Activated CD4-positive, alpha-beta T cell treated with anti-CD3 and anti-CD28 coated beads, Interleukin-2, amount 50 U/mL, for 48 hours (primary cell): ENCODE measurements at places on chromosomes 2 and 18.
A peak's percentile ranks its signal among the peaks of the same experiment; 100 is the strongest.

GRCh38 chr2:84840306-84840705 is 40.6 kb downstream of the TRABD2A start:
- DNase-seq, result no peak

GRCh38 chr18:57953883-57954282 is 90.1 kb upstream of the NEDD4L start:
- DNase-seq, result no peak

- no peak for DNase-seq
Measured at GRCh38 chr18:62198259-62198658, 11.2 kb downstream of the RELCH start.

GRCh38 chr2:128282976-128283810 is 35.5 kb downstream of the HS6ST1 start:
- no peak for DNase-seq

GRCh38 chr18:77433076-77433475 is 183.4 kb downstream of the GALR1 start:
- DNase-seq, result no peak

DNA sequence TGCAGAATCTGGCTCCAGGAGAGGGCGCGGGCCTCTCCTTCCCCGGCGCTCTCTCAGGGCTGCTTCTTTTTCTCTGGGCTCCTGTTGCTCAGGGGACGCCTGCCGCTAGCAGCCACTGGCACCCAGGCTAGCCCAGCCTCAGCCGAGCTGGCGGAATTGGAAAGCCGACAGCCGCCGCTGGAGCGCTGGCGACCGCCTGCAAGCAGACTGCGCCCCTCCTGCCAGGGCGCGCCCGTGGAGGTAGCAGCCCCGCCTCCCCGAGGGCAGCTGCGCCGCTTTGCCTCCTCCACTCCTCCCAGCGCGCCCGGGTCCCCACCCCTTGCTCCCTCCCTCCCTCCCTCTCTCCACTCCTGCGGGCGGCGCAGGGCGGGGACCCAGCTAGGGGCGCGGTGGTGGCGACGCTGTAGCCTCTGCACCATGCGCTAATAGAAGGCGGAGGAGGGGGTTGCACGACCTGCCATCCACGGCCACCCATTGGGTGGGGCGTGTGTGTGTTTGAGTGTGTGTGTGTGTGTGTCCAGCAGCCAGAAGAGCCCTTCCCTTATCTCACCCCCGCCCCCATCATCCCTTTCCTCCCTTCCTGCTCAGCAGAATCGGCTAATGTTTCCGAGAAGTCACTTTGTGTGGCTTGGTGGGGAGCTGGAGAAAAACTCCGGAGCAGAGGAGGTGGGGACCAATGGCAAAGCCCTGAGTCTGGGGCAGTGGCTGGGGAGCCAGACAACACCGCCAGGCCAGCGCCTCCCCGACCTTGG is at the start of gene SCN9A:
TSS of gene SCN9A (minus strand) at position 209 of the 752 bp plus-strand sequence. CDS start 64,188 bp downstream, outside the sequence.
- DNase-seq, result no peak

DNA sequence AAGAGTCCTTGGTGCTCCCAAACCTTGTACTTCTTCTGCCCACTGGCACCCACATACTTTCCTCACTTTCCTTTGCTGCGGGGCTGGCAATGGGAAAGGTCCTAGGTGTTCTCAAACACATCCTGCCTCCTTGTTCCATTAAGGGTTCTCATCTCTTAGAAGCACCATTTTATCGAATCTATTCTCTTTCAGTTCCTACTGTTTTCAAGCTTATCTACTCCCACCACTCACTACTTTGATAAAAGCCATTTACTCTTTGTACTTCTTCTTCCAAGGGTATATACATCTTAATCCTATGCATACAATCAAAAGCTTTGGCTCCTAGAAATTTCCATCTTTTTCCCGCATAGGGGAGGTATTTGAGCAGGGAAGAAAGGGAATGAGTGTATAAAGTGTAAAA is 77.1 kb upstream of the LRRTM1 start:
- DNase-seq, result no peak

GRCh38 chr2:103401621-103402020 is 639.8 kb downstream of the TMEM182 start:
- no peak for DNase-seq

GRCh38 chr2:239893236-239893515 is 132.0 kb downstream of the NDUFA10 start:
- peak; percentile 10 for DNase-seq

GRCh38 chr18:31978616-31979015 is 35.7 kb upstream of the TRAPPC8 start:
- DNase-seq, result no peak

DNA sequence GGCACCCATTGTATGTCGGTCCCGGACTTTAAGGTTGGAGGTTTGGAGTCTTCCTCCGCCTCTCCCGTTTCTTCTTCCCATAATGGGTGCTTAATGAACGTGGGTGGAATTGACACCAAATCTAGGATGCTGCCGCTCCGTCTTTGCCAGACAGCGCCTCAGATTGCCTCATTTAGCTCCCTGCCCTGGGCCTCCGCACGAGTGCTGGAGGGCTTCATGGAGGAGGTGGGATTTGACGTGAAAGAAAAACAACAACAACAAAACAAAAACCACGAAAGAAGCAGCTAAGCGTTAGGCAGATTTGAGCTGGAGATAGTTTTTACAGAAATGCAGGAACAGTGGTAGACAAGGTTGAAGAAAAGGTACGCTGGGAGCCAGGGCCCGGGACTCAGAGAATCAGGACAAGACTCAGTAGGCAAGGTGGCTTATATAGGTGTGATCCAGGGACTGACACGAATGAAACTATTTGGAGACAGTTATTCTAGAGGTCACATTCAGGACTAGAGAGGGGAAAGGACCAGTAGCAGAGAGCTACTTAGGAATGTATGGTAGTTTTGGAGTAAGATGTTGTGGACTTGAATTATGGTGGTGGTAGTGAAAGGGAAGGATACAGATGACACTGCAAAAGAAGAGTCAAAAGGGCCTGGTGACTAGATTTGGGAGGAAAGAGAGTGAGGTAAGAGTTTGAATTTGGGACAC is 605 bp downstream of the ZNF2 start:
- DNase-seq, result no peak

GRCh38 chr2:189624648-189625355 is 36.5 kb upstream of the ASNSD1 start:
- DNase-seq, result no peak

- no peak for DNase-seq
Measured at GRCh38 chr2:176414641-176415040, 145.4 kb downstream of the MTX2 start.

DNA sequence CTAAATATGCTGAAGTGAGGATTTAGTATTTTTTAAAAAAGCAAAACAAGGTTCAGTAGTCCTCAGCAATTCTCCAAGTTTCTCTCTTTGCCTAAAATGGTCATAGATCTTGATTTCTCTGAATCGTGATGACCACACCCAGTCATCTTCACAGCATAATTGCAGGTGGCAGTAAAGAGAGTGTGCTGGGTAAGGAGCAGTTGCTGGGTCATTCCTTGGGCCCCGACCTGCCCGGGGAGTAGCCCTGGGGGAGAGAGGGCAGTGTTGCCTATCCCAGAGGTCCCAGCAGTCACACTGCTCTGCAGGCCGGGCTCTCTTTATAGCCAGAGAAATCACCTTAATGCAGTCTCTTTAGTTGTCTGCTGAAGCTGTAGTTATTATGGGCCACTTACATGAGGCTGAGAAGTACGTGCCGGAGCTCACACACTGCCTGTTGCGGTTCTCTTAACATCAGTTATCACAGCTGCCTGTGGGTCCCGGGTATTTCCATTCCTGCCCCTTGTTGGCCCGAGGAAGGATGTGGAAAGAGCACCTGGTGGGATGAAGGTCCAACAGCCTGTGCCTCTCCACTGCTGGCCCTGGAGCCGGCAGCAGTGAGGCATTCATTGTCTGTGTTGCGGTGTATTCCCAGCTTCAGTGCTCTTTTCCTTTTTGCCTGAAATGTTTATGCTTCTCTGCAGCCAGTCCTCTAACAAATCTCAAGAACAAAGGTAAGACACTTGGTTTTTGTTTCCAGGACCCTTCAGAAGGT is 230.1 kb downstream of the ALPK2 start:
- DNase-seq, result no peak

DNA sequence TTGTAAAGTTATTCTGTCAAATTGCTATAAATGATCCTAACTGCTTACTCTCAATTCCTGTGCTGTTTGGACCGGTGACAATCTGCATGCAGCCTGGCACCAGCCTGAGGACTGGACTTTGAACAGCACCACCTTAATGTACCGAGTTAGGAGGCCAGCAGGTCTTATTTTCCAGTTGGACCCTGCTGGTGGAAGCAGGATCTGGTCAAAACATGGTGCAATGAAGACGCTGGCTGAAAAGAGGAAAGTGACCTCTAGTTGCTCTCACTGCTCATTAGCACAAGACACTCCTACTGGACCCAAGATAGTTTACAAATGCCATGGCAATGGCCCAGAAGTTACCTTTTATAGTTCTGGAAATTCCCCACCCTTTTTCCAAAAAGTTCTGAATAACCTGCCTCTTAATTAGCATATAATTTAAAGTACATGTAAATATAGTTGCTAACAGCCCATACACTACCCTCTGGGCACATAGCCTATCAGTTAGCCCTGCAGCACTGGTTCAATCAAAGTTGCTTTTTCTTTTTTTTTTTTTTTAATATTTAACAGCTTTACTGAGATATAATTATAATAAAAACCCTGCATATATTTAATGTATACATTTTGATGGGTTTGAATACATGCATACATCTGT is 35.8 kb downstream of the RBKS start:
- no peak for DNase-seq
